ENCODE measurements at places on chromosomes 2 and 18.

GRCh38 chr2:134412639-134412999 lies 158.7 kb downstream of the MGAT5 start:
- DNase-seq = no peak
- no peaks in the 10 kb centered on the region for H3K36me3 ChIP-seq
- H3K4me1 ChIP-seq = peaks cover 9% of the 10 kb centered on the region
- H3K4me3 ChIP-seq = no peak overlapping the region

DNA sequence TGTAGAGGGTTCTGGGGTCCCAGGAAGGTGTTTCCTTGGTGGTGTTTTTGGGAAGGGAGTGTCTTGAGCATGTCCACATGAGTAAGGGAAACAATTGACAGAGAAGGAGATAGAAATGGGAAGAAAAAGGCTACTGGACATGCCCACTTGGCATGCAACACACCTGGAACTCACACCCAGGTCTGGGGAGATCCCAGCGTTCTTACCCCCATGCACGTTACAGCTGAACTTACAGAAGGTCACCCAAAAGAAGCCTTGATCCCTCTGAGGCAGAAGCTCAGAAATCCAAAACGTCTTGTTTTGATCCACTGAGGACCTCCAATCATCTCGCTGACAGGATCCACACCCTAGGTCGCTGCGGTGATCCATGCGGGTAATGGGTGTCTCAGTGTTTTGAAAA lies 142.0 kb downstream of the ZNF516 start:
- H3K36me3 ChIP-seq = no peaks in the 10 kb centered on the region
- no peaks in the 10 kb centered on the region for H3K27me3 ChIP-seq
- DNase-seq = no peak
- no peaks in the 10 kb centered on the region for H3K4me1 ChIP-seq

GRCh38 chr2:111149882-111150455 lies 29.3 kb downstream of the BCL2L11 start:
- no peak for DNase-seq
- H3K27ac ChIP-seq = no peak overlapping the region
- no peak overlapping the region for H3K4me3 ChIP-seq
- no peaks in the 10 kb centered on the region for H3K27me3 ChIP-seq
- H3K4me1 ChIP-seq = peaks cover 32% of the 10 kb centered on the region
- peaks cover 18% of the 10 kb centered on the region for H3K36me3 ChIP-seq

DNA sequence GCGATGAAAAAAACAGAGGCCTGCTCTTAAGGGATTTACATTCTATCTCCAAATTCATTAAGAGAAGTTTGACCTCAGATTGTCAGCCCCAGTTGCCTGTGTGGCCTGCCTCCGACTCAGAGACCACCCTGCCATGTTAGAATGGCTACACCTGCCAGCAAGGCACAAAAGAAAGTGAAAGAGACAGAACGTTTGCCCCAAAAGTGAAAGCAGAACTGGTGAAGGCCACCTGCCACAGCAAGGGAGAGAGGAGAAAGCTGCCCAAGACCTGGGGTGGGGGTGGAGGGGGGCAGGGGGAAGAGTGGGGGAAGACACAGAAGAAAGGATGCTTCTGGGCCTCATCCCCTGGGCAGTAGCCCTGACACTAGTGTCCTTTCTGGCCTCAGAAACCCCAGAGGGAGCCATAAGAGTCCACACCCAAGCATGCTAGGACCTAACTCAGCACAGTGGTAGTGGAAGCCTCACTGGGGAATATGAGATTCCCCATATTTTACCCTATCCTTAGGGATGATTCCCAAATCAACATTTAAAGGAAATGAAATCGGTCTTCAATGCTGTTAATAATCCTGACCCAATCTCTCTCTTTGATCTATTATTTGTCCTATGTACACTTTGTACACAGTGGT lies 389.7 kb downstream of the TXNL1 start:
- no peaks in the 10 kb centered on the region for H3K27me3 ChIP-seq
- no peak for DNase-seq
- peaks cover 14% of the 10 kb centered on the region for H3K4me1 ChIP-seq

DNA sequence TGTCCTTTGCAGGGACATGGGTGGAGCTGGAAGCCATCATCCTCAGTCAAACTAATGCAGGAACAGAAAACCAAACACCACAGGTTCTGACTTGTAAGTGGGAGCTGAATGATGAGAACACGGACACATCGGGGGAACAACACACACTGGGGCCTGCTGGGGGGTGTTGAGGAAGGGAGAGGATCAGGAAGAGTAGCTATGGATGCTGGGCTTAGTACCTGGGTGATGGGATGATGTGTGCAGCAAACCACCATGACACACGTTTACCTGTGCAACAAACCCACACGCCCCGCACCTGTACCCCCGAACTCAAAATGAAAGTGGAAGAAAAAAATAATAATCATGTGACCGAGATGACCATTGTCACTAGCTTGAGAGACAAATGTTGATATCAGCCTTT lies 114.7 kb downstream of the NDUFA10 start:
- no peak overlapping the region for H3K27ac ChIP-seq
- H3K36me3 ChIP-seq = no peaks in the 10 kb centered on the region
- no peaks in the 10 kb centered on the region for H3K4me1 ChIP-seq
- no peaks in the 10 kb centered on the region for H3K27me3 ChIP-seq
- DNase-seq = no peak
- no peak overlapping the region for H3K4me3 ChIP-seq

GRCh38 chr18:38909972-38910371 lies 1344.4 kb upstream of the CELF4 start:
- no peak overlapping the region for H3K4me3 ChIP-seq
- H3K4me1 ChIP-seq = no peaks in the 10 kb centered on the region
- H3K27me3 ChIP-seq = no peaks in the 10 kb centered on the region
- no peak overlapping the region for H3K27ac ChIP-seq
- no peak for DNase-seq

DNA sequence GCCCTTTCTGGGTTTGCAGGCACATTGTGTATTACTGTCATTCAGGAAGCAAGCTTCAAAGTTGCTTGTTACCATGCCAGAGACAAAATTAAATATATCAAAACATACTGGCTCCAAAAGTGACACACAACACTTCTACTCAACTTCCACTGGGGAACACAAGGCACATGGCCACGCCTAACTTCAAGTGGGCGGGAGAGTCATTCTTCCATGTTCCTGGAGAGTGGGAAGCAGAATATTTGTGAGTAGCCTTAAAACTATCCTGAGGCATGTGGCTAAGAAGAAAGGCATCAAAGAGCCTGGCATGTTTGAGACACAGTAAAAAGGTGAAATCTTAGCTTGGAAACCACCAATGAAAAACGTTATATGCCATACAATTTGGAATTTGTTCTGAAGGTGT lies 90.5 kb upstream of the TACR1 start:
- no peaks in the 10 kb centered on the region for H3K27me3 ChIP-seq
- H3K4me1 ChIP-seq = no peaks in the 10 kb centered on the region
- no peak for DNase-seq
- no peak overlapping the region for H3K27ac ChIP-seq
- H3K36me3 ChIP-seq = no peaks in the 10 kb centered on the region

DNA sequence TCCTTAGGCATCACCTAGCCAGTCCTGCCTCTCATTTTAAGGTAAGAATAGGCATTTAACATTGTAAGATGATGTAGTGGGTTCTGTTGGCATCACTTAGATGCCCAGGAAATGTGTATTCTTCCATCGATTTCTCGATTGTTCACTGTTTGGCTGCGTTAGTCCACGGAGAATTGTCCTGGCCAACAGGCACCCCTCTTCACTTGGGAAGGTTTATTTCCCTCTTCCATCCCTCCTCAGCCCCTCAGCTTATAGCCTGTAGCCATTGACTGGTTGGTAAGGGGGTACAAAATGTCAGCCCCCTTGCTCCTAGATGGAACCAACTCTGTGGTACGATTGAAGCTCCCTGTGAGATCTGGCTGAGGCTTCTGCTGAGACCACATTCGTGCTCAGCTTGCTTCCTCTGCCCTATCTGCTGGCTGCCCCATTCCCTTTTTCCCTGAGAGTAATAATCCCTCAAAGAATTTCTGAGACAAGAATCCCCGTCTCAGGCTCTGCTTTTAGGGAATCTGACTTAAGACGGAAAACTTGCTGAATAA lies 43.4 kb downstream of the PLEKHA3 start:
- peak overlapping the region; percentile 81 for H3K4me3 ChIP-seq
- no peaks in the 10 kb centered on the region for H3K36me3 ChIP-seq
- no peaks in the 10 kb centered on the region for H3K27me3 ChIP-seq
- DNase-seq = peak; percentile 58
- peak overlapping the region; percentile 62 for H3K27ac ChIP-seq

- DNase-seq = no peak
- no peak overlapping the region for H3K27ac ChIP-seq
- no peaks in the 10 kb centered on the region for H3K4me1 ChIP-seq
- H3K36me3 ChIP-seq = no peaks in the 10 kb centered on the region
- H3K27me3 ChIP-seq = no peaks in the 10 kb centered on the region
- H3K4me3 ChIP-seq = no peak overlapping the region
Measured at GRCh38 chr18:67425672-67426071, 90.8 kb downstream of the DSEL start.

GRCh38 chr18:75742516-75742915 lies 315.0 kb upstream of the SMIM21 start:
- no peak overlapping the region for H3K4me3 ChIP-seq
- H3K27me3 ChIP-seq = no peaks in the 10 kb centered on the region
- H3K36me3 ChIP-seq = no peaks in the 10 kb centered on the region

DNA sequence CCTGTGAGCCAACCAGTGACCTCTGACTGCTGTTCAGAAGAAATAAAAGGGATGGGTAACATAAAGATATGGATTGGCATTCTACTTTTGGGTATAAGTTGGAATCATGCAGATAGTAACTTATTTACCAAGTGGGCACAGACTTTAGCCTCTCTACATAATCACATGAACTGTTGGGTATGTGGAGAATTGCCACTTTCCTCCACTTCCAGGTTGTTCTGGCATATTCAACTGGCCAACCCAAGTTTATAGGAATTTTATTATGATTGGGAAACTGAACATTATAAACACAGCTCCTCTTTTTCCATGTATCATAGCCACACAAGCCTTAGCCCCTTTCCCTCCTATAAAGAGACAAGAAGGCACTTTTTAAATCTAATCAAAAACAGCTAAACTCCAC lies 179.3 kb downstream of the RNF152 start:
- H3K36me3 ChIP-seq = no peaks in the 10 kb centered on the region
- H3K4me1 ChIP-seq = no peaks in the 10 kb centered on the region
- no peak overlapping the region for H3K27ac ChIP-seq
- H3K4me3 ChIP-seq = no peak overlapping the region
- DNase-seq = no peak
- H3K27me3 ChIP-seq = no peaks in the 10 kb centered on the region

GRCh38 chr2:200725596-200725995 lies 86.1 kb upstream of the BZW1 start:
- H3K4me3 ChIP-seq = no peak overlapping the region
- H3K27ac ChIP-seq = no peak overlapping the region
- no peak for DNase-seq

DNA sequence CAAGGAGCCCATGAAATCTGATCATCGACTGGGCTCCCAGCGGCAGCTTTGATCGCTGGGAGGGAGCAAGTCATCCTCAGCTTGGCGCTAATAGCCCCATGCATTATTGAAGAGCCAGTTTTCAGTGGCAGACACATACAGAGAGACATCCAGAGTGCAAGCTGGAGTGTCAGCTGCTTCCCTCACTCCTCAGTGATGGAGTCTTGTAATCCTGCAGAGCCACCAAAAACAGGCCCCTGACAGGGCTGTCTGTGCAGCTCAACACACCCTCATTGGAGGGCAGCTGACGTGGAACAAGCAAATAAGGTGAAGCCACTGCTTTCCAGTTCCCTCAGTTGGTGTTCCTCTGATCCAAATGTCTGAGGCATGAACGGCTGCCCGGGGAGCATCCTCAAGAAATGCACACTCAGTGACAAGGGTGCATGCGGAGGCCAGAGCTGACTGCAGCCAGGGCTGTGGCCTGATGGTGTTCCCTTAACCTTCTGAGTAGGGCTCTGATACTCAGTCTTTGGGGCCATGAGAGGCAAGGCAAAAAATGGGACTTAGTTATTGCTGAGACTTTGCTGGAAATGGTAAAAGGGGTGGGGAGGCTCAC lies 97.4 kb downstream of the RHOB start:
- DNase-seq = no peak
- no peaks in the 10 kb centered on the region for H3K4me1 ChIP-seq
- H3K27me3 ChIP-seq = no peaks in the 10 kb centered on the region
- no peak overlapping the region for H3K27ac ChIP-seq

DNA sequence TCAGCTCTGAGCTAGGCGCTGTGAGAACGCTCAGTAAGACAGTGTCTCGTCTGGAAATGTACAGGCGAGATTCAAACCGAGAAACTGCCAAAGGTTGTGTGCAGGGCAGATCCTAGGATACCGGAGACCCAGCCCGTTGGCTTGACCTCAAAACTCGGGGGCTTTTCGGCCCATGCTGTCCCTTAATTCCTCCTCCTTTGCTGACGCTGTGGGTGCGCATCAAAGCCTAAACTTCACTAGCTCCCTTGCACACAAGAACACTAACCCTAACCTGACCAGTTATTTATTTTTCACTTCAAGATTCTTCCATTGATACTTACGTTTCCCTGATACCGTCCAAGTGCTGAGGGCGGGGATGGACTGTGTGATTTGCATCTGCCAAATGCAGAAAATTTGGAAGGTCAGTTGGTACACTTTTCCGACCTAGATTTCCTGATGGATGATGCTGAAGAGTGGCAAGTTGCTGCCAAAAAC lies 1.0 kb upstream of the AAK1 start:
- H3K4me3 ChIP-seq = peak overlapping the region; percentile 99
- H3K4me1 ChIP-seq = peaks cover 16% of the 10 kb centered on the region
- no peak overlapping the region for H3K27ac ChIP-seq
- no peak for DNase-seq

DNA sequence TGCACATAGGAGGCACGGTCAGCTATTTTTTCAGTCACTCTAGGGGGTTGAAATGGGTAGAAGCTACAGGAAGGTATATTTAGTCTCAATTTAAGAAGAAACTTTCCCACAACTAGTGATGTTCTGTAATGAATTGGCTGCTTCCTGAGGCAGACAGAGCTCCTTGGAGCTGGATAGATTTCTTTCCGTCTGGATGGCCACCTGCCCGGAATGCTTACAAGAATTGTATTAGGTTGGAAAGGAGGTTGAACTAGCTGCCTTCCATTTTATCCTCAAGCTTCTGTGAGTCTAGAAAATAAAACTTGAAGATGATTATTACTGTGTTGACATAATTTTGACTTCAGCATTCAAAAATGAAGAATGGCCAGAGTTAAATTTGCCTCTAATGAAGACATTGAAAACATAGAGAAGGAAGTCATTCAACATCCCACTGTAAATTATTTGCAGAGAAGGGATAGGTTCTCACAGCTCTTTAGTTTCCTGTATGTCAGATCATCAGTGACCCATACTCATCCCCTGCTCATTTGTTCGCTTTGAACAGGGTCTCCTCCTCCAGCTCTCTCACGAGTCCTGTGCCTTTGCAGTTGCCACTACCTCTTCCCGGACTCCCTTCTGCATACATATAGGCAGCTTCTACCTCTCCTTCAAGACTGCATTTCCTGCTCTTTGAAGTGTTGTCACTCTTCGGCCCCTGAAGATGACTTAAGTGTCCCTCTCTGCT lies 88.8 kb downstream of the CRIM1 start:
- H3K4me3 ChIP-seq = no peak overlapping the region
- H3K4me1 ChIP-seq = peaks cover 4% of the 10 kb centered on the region
- no peak overlapping the region for H3K27ac ChIP-seq

Data from neural progenitor cell (in vitro differentiated cells).